ENCODE measurements at places on chromosomes 5 and 9.

DNA sequence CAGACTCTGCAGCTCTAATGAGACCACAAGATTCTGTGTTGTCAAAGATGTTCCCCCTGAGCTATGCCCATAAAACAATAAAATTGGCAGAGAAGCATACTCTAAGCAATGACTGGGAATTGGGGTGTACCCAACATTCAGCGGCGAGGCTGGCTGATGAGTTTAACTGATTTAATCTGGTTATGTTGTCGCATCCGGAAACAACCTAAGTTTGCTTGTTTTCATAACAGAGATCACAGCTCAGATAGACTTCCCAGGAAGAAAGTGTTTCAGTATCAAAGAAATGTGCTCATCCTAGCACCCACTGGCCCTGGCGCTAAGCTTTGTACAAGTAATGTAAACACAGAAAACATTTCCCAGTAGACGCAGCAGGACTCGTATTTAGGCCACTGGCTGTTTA, 7.4 kb downstream of the SEMA5A start:
- no peak for DNase-seq

GRCh38 chr5:126947146-126948010, 83.0 kb downstream of the MARCHF3 start:
- no peak for DNase-seq

DNA sequence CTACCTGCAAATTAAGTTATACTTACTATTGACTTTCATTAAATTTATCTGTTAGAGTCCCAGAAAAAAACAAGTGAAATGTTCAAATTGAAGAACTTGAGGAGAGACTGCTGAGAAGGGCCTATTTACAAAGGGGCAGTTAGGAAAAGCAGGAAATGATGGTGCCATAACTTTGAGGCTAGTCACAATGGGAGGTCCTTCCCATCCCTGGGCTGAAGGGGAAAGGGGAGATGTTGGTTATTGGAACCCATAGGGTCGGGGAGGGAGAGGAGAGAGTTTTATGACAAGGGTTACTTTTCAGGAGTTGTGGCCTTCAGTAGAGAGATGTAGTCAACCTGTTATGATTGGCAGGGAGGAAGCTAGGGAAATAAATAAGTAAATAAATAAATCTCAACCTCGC, 169.1 kb downstream of the DMRT2 start:
- DNase-seq = no peak

- no peak for DNase-seq
These were observed 24.4 kb upstream of the ICE1 start for GRCh38 chr5:5398071-5398470.

DNA sequence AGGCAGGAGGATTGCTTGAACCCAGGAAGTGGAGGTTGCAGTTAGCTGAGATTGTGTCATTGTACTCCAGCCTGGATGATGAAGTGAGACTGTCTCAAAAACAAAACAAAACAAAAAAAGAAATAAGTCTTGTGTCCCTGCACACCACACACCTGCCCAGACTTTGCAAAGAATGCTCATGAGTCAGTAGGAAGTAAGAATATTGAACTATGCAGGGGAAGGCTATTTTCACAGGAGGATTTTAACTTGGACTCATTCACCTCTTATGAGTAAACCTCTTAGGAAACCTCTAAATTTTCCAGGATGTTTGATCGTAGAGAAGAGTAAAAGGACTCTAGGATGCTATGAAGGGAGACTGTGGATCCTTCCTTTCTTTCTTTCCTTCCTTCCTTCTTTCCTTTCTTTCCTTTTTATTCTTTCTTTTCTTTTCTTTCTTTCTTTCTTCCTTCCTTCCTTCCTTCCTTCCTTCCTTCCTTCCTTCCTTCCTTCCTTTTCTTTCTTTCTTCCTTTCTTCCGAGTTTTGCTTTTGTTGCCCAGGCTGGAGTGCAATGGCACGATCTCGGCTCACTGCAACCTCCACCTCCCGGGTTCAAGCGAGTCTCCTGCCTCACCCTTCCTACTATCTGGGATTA, 96.7 kb upstream of the CLINT1 start:
- no peak for DNase-seq

DNA sequence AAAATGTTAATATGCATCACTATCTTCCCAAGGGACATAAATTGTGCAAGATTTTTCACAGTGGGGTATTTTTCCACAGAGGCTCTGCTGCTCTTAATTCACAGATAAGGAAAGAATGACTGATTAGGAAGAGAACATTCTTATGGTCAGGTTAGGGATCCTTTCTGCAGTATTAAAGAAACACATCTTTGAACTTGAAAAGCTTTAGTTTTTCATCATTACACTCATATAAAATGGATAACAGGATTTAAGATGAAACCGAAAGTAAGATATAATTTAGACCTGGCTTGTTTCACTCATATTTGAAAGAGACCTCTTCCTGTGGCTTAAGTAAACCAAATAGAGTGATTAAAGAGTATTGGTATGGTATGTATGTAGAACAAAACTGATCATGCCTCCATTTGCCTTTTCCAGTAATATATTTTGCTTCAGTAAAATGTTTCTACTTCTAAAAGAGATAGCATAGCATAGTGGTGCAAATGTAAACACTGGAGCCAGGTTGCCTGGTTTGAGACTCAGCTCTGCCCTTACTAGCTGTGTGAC, 160.0 kb downstream of the PRR16 start:
- no peak for DNase-seq

GRCh38 chr9:73199886-73200285, 48.2 kb downstream of the ANXA1 start:
- no peak for DNase-seq

- DNase-seq = no peak
These were observed 197.5 kb downstream of the NPR3 start for GRCh38 chr5:32908641-32909040.

- peak; percentile 59 for DNase-seq
These were observed 8.7 kb downstream of the STK10 start for GRCh38 chr5:172178991-172179989.
